Stimulated activated CD4-positive, alpha-beta T cell treated with anti-CD3 and anti-CD28 coated beads, Interleukin-1b, Interleukin-23, amount 100 ng/mL, for 4 hours (primary cell): ENCODE measurements at places on chromosomes 12 and 14.

GRCh38 chr12:67040861-67041137 lies 228.4 kb upstream of the CAND1 start:
- no peak for DNase-seq

GRCh38 chr14:79337761-79338160 lies 873.5 kb downstream of the DIO2 start:
- DNase-seq, result no peak

DNA sequence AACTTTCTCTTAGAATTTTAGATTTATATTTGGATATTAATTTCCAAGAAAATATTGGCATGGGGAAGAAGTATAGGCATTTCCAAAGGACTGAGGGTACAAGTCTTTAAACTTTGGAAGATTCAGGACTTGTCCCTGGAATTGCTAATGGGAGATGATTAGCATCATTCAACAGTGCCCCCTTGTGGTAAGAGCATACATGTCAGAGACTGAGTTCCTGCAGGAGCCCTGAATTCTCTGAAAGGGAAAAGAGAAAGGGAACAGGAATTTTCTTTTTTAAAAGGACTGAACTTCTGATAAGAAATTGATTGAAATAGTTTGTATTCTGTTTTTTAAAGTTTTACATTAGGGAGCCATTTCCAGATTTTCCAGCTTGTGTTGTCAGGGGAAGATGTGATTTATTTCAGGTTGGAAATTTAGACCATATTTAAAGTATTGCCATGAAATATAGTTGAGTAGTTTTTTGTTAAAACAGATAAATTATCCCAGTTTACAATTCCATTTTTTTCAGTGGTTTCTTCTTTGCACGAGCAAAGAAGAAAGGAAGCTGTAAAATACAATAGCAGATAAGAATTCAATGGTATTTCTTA lies 44.0 kb upstream of the REP15 start:
- peak; percentile 34 for DNase-seq

- no peak for DNase-seq
Measured at GRCh38 chr14:33430414-33431035, 491.8 kb downstream of the NPAS3 start.

- no peak for DNase-seq
Measured at GRCh38 chr12:90827567-90827966, 127.4 kb downstream of the CCER1 start.

GRCh38 chr12:111395336-111396187 lies 10.2 kb upstream of the SH2B3 start:
- DNase-seq, result no peak

GRCh38 chr12:2797721-2798418 lies 3.1 kb downstream of the FKBP4 start:
- no peak for DNase-seq

GRCh38 chr12:88188180-88188579 lies 46.1 kb downstream of the TMTC3 start:
- no peak for DNase-seq

DNA sequence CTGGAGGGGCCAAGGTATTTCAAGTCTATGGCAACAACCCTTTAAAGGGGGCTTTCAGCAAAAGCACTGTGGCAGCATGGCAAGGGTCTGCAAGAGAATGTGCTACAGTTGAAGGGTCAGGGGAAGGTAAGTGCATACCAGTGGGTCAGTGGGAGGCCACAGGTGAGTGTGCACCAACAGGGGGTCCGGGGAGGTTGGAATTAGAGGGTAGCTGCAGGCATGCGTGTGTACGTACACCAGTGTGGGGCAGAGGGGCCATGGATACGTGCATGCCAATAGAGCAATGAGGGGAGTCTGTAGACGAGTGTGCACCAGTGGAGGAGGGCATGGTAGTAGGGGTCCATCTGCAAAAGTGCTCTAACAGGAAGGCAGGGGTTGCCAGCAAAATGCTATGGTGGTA lies 448.9 kb downstream of the NAV3 start:
- no peak for DNase-seq

DNA sequence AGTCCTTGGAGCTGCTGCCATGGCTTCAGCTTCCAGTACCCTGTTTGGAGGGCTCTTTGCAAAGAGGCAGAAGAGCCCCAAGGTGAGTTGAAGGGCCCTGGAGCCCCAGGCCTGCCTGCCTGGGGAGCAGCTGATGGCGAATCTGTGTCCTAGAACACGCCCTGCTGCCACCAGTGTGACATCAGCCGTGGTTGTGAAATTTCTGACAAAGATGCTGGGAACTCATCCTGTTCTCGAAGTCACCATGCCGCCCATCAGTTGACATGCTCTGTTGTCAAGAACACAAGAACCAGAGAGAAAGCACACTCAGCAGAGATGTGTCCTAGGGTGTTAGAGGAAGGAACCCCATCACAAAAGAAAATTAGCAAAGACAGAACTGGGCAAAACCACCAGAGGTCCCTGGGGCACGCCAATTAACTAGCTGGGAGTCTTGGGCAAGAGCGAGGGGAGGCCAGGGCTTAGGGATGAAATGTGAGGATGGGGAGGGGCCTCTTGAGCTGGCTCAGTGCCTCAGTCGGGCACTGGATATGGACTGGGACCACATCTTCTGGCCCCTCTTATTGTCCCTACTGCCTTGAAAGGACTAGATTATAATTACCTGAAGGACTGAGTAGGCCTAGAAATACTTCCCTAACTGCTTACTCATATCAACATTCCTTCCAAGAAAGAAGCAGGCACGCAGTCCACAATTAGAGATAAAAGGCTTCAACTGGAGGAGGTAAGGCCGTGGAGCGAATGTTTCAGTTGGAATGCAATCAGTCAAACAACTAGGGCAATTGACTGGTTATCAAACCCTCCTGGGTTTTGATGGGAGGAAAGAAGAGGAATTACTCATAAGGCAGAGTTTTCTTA lies 163.1 kb downstream of the CACNA1C start:
- no peak for DNase-seq

DNA sequence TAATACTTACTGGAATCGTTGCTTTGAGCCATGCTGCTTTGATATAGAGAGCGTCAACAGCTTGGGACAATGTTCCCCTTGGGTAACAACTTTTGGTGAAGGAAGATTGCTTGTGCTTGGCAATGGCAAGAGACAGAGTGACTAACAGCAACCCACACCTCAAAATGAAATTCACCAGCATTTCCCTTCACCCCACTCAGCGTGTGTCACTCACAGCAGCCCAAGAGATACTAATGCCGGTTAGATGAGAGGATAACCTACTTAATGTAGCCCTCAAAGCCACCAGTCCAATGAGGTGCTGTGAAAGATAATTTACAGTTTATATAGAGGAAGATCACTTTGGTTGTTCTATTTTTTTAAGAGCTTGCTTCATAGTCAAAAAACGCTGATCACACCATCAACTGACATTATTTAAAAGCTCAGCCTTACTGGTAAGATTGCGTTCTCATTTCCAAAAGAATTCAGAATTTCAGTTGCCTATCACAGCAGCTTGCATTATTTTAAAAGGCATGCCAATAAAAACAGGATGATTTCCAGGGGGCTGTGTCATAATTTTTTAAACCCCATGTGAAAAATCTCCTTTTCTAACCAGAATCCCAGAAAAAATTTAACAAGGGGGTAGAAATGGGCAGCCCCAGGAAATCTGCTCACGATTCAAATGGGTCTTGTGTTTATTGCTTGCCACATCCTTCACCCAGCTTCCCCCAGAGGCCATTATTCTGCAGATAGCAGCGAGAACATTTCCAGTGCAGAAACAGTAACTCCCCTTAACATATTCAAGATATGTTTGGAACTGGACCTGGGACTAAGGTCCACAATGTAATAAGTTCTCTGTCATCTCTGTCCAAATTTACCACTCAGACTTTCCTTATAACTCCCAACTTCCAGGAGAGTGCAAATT lies at the start of gene IL26:
TSS of gene IL26 (minus strand) at position 235 of the 901 bp plus-strand sequence. CDS start at position 181, 54 bp downstream.
- DNase-seq, result no peak
